Urinary bladder (tissue), 4 donors: ENCODE measurements at places on chromosomes 16 and 17. TPM values are rescaled to one million over a fixed set of nuclear protein-coding genes. Genes with fewer than 3 reads are reported as not detected.

The FNDC8 gene
- not detected for total RNA-seq

The SLC6A2 gene
- 10.5 TPM for total RNA-seq

The AOC3 gene
- 40.6 TPM for total RNA-seq

The SMIM36 gene
- not detected for total RNA-seq

The CCDC47 gene
- total RNA-seq: 63.6 TPM

The C16orf54 gene
- total RNA-seq: 2.5 TPM

DNA sequence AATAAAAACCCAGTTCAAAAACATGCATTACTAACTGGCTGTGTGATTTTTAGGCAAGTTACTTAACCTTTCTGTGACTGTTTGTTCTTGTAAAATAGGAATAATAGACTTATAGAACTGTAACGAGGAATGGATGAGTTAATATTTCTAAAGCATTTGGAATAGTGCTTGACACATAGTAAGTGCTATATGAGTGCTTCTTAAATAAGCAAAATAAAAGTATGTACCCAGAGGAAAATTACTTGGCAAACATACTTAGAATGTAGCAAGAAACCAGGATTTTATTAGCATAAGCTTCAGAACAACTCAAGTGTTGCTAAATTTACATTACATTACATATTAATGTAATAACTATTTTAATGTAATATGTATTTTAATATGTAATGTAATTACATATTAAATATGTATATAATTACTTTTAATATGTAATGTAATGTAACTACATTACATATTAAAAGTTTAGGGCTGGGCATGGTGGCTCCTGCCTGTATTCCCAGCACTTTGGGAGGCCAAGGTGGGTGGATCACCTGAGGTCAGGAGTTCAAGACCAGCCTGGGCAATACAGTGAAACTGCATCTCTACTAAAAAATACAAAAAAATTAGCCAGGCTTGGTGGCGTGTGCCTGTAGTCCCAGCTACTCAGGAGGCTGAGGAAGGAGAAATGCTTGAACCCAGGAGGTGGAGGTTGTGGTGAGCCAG, 14.2 kb downstream of the NFAT5 start:
- no peak for DNase-seq

DNA sequence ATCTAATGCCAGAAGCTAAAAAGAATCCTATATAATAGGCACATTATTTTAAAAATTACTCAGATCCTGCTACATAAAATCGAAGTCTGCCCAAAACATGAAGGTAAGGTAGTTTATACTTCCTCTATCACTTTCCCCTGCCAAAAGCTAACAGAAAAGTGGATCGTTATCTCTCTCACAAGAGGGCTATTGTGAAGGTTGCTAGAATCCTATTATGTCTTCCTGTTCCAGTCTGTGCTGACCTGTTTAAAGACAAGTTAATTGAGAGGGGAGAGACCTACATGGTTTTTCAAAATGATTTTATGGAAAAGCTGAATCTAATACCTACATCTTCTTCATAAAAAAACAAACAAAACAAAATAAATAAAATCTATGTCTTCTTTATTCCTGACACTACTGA, 1410.9 kb upstream of the CDH8 start:
- DNase-seq: no peak

- no peak for DNase-seq
Measured at GRCh38 chr16:6531067-6531466, 801.6 kb upstream of the RBFOX1 start.

GRCh38 chr16:84155771-84156170, 10.7 kb downstream of the DNAAF1 start:
- DNase-seq: no peak

DNA sequence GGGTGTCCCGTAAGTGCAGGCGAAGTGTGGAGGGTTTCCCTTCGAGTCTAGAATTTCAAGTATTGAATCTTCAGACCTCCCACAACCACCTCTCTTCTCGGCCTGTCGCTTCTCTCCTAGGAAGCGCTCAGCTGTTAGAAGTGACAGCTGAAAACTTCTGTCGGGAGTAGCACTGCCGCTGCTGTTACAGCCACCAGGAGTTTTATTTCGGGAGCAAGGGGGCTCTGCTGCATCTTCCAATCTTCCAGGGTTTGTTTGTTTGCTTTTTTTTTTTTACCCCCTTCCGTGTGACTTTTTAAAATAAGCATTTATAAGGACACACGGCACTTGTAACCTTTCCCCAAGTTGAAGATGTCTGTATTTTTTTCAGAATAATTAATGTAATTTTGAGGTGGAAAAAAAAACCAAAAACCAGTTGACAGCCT, 767 bp downstream of the RPS6KB1 start:
- DNase-seq: no peak

DNA sequence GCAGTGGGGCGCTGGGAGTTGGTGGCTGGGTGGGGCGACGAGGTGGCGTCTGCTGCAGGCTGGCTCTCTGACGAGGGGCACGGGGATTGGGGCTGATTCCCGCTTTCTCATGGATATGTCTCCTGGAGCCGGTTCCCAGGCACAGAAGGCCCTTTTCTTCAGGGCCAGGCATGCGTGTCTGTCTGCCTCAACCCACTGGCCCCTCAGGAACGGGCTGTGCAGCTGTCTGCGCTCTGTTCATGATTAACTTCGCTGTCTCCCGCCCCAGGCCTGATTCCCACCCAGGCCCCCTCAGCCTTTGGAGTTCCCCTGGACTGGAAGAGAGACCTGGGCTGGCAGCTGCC, 53.1 kb downstream of the RAP1GAP2 start:
- no peak for DNase-seq

GRCh38 chr17:71748872-71749271, 371.9 kb upstream of the SOX9 start:
- no peak for DNase-seq

DNA sequence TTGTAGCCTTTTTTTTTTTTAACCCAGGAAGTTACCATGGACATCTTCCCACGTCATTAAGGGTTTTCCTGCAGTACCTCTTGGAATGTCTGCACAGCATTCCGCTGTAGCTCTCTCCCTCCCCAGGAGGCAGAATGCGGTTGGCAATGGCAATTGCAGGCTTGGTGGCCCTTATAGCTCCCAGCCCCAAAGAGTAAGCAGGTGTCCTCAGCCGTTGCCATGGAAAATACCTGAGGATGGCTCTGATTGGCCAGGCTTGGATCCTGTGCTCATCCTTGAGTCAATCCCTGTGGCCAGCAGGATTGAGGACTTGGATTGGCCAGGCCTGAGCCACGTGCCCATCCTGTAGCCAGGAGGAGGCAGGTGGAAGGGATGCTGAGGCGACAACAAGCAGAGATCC, 15.5 kb upstream of the TIMP2 start:
- DNase-seq: no peak

DNA sequence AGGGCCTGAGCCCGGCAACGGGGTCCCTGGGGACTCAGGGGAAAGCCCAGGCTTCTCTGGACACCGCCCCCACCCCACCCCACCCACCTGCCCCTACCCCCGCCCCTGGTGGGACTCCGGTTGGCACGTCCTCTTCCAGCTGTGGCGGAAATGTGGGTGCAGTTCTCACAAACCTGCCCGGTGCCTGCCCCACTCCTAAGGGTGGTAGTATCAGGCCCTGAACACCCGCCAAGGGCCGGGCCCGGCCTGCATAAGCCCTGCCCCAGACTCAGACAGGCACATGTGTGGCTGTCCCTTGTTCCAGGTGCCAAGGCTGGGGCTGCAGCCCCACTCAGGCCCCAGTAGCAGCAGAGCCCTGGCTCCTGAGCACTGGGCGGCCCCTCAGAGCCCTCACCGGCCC, 58.1 kb downstream of the ACTG1 start:
- no peak for DNase-seq

GRCh38 chr17:77410470-77410869, 269.7 kb downstream of the SEC14L1 start:
- no peak for DNase-seq

GRCh38 chr16:84650062-84650991, 2.0 kb downstream of the KLHL36 start:
- no peak for DNase-seq
